ENCODE measurements at places on chromosomes 2 and 18.

DNA sequence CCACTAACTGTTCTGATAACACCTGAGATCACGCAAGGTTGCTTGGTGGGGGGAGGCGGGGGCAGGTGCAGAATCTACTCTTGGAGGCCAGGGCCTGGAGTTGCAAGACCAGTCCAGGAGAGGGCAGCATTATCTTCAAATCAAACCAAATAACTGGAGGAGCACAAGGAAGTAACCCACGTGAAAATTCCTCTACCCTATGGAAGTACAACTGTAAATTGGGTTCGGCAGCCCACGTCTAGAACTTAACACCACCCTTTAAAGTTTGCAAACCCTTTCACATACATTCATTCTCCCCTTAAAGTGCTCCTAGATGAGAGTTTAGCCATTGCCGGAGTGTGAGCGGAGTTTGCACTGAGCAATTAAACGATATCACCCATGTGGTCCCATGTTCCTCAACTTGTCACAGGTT lies 19.6 kb upstream of the CXCR1 start:
- DNase-seq = peak; percentile 30

- DNase-seq = no peak
These were observed 1378.1 kb downstream of the DSC3 start for GRCh38 chr18:29664278-29665036.

DNA sequence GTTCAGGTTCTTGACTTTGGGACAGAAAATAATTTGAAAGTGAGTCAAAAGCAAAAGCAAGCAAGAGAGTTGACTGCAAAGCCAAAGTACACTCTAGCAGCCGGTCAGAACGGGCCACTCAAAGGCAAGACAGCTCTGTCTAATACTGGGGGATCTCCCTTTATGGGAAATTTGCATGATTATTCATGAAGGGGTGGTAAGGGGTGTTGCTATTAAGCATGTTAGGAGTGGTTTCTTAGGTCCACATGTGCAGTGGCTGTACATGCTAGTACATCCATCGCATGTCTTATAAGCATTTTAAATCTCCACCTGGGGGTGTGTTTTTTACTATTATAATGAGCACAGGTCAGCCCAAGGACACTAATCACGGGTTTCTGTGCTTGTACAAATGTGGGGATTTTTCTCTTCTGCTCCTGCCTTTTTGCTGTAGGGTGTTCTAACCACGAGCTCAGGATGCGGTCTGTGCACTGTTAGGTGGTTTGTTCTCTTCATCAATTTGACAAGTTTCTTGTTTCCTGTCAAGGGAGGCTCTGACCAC lies 60.2 kb upstream of the SPP2 start:
- peak; percentile 36 for DNase-seq

DNA sequence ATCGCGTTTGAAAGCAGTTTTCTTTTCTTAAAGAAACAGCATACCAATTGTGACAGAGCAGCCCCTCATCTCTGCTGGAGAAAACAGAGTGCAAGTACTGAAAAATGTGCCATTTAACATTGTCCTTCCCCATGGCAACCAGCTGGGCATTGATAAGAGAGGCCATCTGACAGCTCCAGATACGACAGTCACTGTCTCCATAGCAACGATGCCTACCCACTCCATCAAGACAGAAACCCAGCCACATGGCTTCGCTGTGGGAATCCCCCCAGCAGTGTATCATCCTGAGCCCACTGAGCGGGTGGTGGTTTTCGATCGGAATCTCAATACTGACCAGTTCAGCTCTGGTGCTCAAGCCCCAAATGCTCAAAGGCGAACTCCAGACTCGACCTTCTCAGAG lies 9.5 kb downstream of the GRHL1 start:
- DNase-seq = no peak

DNA sequence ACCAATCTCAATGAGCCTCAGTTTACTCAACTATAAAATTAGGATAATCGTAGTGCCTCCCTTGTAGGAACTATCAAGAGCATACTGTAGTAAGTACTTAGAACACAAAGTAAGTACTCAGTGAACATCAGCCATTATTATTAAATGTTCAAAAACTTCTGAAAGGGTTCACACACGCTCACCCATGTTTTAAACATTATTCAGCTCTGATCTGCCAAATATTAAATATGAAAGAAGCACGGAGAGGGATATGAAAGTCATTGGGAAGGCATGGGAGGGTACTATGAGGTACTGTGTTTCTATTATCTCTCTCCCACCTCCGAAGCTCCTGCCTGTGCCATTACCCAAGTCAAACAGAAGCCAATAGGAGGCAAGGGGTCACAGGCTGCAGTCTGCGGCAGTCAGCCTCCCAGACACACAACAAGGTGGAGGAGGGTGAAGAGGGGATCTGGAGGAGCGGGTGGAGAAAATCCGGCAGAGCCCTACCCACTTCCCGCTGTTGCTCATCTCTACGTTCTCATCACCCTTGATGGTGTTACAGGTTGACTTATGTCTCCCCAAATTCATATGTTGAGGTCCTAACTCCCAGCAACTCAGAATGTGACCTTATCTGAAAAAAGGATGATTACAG lies 2.0 kb upstream of the TBC1D8 start:
- DNase-seq = no peak

DNA sequence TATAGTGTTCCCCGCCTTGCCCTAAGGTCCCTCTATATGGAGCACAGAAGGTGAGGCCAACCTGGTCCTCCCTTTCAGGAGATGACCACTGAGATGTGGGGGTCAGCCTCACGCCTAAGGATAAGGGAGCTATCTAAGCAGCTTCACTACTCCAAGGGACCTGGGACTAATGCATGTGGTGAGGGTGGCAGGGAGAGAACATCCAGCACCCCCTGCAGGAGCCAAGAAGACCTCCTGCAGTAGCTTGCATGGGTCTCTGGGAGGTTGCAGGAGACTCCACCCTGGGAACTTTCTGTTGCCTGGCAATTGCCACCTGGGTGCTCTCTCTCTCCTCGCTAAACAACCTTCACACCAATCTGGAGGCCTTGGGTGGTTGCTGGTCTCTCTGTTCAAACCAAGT lies 93.0 kb upstream of the KLHL29 start:
- no peak for DNase-seq

DNA sequence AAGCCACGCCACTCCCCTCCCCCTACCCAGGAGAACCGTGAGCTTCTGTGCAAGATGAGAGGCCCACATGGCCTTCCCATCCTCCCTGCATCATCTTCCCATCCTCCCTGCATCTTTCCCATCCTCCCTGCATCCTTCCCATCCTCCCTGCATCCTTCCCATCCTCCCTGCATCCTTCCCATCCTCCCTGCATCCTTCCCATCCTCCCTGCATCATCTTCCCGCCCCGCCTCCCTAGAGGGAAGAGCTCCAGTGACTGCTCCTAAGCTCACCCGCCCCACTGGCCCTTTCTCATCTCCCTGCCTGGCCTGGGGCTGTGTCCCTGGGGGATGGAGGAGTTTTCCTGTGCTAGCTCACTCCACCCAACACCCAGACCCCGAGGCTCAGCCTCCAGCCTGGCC lies 93.3 kb upstream of the ASAP2 start:
- no peak for DNase-seq

DNA sequence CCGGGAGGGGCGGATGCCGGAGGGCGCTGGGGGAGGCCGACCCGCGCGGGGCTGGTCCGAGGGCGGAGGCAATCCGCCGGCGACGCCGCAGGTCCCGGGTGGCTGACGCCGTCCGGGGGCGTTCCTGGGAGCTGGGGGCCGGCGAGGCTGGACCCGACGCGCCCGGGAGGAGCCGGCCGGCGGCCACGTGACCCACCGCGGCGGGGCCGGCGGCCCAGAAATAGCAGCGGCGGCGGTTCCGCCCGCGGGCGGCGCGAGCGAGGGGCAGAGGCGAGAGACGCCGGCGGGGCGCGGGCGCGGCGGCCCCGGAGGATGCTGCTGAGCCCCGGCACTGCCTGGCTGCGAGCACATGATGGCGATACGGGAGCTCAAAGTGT lies at the start of gene RAB31:
Gene RAB31, plus strand, starts transcription at position 245 of the 377 bp plus-strand sequence. Its CDS starts 105 bp downstream, at position 350.
- no peak for DNase-seq

GRCh38 chr2:102356381-102356712 lies 751 bp downstream of the IL18R1 start:
- no peak for DNase-seq

DNA sequence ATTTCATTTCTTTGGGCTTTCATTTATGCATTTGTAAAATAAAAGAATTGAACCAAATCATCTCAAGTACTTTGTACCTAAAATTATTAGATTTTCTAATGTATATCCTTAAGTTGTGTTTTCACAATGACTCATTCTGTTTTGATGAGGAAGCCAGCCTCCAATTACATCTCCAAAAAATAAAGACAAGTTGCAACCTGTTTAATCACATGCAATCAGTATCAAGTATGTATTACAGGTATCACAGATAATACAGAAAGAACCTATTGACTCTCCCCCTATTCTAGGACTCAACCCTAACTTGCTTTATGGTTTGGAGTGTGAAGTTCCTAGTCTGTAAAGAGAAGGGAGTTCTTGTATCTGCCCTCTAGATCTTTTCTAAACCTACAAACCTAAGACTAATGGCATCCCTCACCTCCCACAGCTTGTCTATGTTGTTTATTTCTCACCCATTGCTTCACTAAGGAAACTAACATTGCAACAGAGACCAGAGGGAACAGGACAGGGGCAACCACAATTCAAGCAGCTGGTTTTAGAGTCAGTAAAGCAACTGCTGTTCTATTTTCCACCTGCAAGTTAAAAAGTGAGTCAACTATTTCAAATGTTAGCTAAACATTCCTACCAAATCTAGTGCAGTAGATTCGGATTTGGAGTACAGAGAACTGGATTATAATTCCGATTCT lies 141.1 kb upstream of the ETAA1 start:
- DNase-seq = no peak

DNA sequence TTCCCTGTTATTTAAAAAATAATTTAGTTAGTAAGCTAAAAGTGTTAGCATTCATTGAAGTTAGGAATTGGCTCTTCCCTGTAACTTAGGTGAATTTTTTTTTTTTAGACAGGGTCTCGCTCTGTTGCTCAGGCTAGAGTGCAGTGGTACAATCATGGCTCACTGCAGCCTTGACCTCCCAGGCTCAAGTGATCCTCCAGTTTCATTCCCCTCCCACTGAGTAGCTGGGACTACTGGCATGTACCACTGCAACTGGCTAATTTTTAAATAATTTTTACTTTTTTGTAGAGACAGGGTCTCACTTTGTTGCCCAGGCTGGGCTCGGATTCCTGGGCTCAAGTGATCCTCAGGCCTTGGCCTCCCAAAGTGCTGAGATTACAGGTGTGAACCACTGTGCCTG lies 66.4 kb downstream of the CERS6 start:
- no peak for DNase-seq

DNA sequence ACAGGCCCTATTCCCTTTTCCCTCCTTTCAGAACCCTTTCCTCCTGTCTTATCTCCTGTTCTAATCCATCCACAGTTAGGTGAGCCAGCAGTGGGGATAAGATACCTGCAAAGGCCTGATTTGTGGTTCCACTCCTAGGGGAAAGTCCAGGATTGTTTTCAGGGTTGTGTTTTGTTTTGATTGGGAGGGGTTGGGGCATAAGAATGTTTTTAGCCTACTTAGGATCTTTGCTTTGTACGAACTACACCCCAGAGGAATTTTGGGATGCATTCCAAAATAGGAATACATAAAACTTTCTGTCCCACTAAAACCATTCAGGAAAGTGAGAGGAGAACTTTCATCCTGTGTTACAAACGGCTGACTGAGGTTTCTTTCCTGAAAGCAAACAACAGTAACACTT lies 150.8 kb upstream of the PGAP1 start:
- no peak for DNase-seq

DNA sequence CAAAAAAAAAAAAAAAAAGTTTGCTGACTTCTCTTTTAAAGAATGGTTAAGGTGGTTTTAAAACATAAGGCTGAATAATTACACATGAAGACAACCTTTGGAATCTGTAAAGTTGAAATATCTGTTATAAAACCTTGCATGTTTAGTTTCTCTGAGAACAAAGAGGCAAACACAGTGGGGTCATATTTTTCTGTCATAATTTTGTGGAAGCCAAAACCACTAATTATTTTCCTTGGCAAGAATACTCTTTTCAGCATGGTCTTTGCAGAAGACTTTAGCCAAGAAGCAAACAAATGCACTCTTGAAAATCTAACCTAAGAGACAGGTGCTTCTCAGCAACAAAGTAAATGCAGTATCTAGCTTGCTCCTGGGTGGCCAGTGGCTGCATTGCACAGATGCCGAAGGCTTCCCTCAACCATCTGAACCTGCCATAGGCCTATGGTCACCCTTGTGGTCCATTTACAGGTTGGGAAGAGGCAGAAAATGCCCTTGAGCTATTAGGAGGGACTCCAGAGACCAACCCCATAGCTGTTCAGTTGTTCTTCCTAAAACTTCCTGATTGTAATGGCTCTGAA lies 44.8 kb downstream of the ZAP70 start:
- DNase-seq = no peak

DNA sequence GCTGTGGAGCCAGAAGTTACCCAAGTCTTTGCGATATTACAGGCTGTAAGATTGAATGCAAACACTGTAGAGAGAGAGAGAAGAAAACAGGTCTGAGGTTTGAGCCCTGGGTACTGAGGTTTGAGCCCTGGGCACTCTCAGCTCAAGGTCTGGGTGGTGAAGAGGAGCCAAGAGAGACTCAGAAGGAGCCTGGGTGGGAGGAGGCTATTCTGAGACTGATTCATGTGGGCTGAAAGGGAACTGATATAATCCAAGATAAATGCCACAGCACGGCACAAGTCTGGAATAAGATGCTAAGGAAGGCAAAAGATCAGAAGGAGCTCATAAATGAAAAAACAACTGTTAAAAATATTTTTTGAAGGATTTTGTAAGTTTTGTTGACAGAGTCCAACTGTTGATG lies 407.6 kb upstream of the HS6ST1 start:
- no peak for DNase-seq

DNA sequence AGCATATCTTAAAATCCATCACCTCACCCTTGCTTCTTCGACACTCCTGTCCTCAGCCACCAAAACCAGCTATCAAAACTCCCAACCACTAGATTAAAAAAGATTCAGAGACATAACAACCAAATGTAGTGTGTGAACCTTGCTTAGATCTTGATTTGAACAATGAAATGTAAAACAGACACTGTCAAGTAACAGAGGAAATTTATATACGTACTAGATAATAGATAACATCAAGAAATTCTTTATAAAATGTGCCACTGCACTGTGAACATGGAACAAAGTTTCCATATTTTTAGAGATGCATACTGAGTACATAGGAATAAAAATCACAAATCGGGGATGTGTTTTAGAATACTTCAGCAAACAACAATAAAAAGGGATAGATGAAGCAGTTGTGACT lies 86.0 kb downstream of the THADA start:
- DNase-seq = no peak

DNA sequence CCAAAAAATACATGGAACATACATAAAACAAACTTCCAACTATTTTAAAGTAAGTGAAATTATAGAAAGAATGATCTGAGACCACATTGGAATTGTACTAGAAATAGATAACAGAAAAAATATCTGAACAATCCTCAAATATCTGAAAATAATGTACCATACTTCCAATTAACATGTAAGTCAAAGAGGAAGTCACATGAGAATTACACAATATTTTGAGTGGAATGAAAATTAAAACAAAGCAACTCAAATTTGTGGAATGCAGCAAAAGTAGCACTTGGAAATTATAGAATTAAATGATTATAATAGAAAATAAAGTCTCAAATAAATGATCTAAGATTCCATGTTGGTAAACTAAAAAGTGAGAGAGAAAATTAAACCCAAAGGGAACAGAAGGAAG lies 38.3 kb upstream of the CTIF start:
- DNase-seq = no peak

All from thymus (tissue), 14 donors.